AG09319 (cell line): ENCODE measurements at places on chromosomes 16 and 17.
A peak's percentile ranks its signal among the peaks of the same experiment; 100 is the strongest.

DNA sequence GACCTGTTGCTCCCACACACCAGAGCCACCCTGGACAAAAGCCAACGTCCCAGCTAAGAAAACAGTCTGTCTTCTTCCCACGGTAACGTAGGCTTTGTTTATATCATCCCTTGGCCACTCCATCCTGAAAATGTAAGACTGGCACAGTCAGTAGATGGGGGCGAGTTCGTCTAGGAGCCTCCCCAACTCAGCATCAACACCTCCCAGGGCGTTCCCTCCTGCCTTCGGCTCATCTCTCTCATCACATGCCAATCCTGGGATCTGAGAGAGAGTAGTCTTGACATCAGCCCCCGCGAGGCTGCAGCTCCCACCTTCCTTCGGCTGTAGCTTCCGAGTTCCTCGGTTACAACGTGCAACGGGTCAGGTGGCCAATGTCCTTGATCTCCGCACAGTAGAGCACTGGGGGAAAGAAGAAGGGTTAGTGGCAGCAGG lies 894 bp downstream of the RNF227 start:
- no peak for DNase-seq

- no peak for DNase-seq
Observed at GRCh38 chr17:7184091-7184488, 4.9 kb upstream of the ASGR1 start.

GRCh38 chr17:82408288-82408937 lies 9.7 kb upstream of the HEXD start:
- DNase-seq = no peak

DNA sequence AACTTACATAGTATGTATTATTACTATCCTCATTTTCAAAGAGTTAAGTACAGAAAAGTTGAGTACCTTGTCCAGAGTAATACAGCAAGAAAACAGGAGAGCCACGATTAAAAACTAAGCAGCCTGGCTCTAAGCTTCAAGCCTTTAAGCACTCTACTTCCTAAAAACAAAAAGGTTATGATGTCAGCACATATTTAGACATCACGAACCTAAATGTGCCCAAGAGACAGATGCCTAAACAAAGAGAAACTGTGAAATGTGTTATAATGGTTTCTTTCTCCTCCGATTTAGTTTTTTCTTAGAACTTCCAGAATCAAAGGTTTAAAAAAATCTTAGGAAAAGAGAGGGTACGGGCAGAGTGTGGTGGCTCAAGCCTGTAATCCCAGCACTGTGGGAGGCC lies 151.0 kb downstream of the VPS53 start:
- DNase-seq = no peak

DNA sequence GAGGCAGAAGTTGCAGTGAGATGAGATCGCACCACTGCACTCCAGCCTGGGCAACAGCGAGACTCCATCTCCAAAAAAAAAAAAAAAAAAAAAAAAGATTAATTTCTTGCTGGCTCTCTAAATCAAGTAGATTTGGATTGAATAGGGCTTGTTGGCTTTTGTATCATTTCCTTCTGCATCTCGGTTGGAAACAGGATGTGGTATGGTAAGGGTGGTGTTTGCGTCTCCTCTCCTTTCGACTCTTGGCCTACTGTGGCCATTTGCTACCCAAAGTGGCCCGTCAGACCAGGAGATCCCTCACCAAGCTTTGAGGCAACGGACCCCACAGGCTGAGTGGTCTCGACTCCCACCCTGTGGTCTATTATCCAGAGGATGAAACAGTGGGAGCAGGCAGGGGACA lies 168.0 kb upstream of the IRX3 start:
- DNase-seq = no peak

DNA sequence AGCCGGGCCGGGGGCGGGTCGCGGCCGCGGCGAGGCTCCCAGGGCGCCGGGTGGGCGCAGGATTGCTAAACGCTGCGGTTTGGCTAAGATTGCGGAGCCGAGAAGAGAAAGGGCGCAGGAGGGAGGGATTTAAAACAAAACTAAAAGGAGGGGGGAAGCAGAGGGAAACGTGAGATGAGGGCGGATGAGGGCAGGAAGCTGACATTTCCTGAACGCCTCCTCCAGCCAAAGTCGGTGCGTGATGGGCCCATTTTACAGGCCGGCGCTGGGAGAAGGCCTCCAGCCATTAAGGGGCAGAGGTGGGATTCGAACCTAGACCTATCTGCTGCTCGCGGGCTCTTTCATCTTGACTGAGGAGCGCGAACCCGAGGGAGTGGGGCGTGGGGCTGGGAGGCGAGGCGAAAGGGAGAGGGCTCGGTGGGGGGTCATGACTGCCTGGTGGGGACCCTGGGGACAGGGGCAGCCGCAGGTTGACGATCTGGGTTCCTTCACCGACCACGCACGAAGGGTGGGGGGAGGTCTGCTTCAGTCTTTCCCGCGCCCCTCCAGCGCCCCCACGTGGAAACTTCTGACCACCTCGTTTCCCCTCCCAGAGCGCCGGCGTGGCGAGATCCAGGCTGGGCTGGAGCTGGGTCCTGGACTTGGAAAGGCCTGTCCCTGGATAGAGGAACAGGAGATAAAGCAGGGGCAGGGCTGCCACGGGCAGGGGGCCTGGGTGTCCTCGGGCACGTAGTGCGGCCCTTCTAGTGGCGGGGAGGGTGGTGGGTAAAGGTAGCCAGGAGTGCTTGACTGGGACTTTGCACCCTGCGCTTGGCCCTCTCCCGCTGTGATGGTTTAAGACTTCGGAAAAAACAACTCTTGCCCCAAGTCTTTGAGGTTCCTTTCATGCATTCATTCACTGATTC lies 3.8 kb upstream of the TAC4 start:
- peak; percentile 48 for DNase-seq

- DNase-seq = no peak
Observed at GRCh38 chr16:35754391-35755369, 2295.3 kb downstream of the TP53TG3F start.

GRCh38 chr17:53571342-53571741 lies 251.4 kb upstream of the KIF2B start:
- DNase-seq = no peak

- DNase-seq = no peak
Observed at GRCh38 chr16:89149386-89149785, 22.2 kb upstream of the CDH15 start.

- no peak for DNase-seq
Observed at GRCh38 chr16:23146877-23147601, 2.2 kb downstream of the USP31 start.

DNA sequence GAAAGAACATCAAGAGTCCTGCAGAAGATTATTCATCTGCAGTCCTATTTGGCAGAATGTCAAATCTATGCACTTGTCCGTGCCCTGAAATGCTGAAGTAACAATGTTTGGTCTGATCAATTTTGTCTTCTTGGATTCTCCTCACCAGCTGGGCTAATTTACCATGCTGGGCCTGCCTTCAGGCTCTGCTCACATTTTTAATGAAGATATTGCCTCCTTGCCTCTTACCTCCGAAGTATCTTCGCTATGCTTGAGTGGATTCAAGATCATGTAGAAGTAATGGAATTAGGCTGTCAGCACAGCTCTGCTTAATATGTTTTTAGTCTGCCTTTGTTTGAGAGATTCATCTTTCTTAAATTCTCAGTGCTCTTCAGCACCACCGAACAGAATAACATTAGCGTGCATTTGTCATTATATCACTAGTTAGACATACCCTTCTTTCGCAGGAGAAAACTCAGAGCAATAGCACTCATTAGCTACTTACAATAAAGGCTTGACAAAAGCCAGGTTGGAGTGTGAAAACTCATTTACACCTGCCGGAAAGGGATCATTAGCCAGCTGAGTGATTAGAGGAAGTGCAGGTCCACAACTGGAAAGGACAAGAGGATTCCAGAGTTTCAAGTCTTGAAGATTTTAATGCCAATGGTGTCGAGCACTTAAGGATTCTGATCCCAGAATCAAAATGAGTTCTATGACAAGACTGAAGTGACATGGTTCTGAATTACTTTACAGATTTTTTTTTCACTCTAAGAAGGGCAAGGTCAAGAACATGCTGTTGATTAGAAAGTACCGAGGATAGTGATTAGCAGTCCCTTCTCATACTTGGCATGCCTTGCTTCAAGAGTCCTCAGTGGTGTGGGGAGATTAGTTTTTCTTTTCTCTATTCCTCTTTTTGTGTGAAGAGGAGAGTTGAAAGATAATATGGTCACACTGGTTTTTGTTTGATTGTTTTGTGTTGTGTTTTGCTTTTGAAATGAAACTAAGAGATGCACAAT lies 405.6 kb upstream of the TOM1L1 start:
- no peak for DNase-seq

- peak; percentile 75 for DNase-seq
Observed at GRCh38 chr17:28347261-28347891, 10.0 kb downstream of the POLDIP2 start.

DNA sequence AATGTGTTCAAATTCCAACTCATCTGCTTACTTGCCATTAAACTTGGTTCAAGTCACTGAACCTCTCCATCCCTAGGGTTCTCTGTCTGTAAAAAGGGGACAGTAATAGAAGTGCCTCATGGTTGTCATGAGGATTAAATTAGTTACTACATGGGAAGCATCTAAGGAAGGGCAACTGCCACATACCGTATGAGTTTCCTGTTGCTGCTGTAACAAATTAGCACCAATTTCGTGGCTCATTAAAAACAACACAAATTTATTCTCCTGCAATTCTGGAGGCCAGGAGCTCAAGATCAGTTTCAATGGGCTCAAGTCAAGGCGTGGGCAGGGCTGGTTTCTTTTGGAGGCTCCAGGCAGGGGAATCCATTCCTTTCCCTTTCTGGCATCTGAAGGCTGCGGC lies 18.6 kb downstream of the CD300LF start:
- DNase-seq = no peak

GRCh38 chr16:84827897-84828296 lies 8.1 kb downstream of the CRISPLD2 start:
- no peak for DNase-seq

DNA sequence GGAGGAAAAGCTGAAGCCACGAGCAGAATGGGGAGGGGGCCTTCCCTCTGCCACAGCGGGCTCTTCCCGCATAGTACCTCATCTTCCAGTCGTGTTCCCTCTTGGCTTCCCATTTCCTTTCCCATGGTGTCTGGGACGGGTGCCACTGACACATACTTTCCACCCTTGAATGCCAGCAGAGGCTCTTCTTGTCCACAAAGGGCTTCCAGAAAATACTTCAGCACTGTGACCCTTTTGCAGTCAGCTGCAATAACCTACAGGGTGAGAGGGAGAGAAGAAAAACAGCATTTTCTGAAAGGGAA lies 30.7 kb downstream of the HIC1 start:
- DNase-seq = no peak

GRCh38 chr16:548586-548985 lies 11.6 kb upstream of the PRR35 start:
- DNase-seq = no peak

DNA sequence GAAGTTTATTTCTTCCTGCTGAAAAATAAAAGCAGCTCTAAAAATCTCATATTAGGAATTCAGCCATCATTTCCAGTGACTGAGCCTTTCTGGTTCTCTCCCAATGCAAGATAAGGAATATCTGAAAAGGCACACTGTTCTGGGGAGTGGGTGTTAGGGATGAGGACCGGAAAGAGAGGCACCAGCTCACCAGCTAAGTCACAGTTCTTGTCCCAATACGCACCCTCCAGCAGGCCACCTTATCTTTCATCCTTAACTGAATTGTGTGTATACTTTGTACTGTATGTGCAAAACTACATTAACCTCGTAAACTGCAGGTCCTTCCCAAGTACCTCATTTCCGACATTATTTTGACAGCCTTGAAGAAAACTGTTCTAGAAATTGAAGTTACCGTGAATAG lies 11.0 kb downstream of the AMFR start:
- no peak for DNase-seq

DNA sequence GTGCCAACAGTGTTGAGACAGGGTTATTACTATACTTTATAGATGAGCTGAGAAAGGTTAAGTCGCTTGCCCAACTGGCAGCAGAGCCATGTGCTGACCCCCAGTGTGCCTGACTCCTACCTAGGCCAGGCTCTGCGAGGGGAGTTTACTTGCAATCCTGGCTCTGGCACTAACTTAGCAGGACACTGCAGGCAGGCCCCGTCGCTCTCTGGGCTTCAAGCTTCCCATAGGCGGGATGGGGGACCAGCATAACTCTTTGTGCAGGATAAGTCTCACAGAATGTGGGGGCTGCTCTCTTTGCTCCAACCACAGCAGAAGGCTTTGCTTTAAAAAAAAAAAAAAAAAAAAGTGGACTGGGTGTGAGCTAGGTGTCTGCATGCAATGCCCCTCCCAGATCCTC lies 102.7 kb downstream of the GNAO1 start:
- DNase-seq = no peak

DNA sequence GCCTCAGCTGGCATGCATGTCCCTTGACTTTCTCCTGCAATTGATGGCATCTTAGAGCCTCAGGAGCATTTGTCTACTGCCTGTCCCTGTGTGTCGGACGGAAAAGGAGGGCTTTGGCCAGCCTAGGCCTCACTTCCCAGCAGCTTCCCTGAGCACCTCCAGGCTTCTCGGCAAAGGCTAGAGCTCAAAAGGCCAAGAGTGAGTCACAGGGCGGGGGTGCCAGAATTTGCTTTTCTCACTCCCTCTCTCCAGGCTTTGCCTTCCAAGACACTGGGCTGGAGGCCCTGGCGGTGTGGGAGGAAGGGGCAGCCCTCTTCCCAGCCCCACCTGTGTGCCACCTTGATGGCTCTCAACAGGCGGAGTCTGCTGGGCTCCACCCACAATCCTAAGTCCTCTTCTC lies 107.3 kb upstream of the MAF start:
- peak; percentile 8 for DNase-seq

DNA sequence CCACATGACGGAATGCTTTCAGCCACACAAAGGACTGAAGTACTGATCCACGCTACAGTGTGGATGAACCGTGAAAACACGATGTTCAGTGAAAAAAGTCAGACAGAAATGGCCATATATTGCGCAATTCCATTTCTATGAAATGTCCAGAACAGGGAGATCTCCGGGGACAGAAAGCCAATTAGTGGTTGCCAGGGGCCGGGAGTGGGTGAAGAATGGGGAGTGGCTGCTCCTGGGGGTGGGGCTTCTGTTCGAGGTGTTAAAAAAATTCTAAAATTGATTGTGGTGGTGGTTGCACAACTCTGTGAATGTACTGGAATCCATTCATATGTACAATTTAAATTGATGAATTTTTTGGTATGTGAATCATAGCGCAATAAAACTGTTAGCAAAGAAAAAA lies 154.8 kb upstream of the HSBP1 start:
- no peak for DNase-seq

- DNase-seq = no peak
Observed at GRCh38 chr17:20109076-20109475, 99.9 kb downstream of the SPECC1 start.

- peak; percentile 59 for DNase-seq
Observed at GRCh38 chr17:79988185-79988971, 47.3 kb downstream of the TBC1D16 start.

- DNase-seq = no peak
Observed at GRCh38 chr16:9846362-9847099, 335.7 kb downstream of the GRIN2A start.

GRCh38 chr16:30929167-30929566 lies 5.8 kb downstream of the FBXL19 start:
- no peak for DNase-seq

DNA sequence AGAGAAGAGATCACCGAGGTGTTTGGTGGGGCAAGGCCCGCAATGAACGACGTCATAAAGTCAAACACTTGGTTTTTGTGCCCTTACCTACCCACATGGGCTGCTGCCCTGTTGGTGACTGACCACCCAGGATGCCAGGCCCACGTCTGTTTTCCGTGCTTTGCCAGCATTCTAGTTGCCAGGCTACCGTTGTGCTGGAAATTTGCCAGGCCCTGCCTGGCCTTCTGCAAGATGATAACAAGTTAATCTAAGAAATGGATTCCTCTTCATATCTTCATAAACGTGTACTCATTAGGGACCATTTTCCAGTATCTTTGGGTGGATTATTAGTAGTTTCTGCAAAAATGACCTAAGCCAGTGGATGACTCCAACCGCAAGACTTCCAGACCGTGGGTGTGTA lies 35.4 kb downstream of the SLC6A4 start:
- no peak for DNase-seq
